ENCODE measurements at places on chromosomes 11 and 22.
A peak's percentile ranks its signal among the peaks of the same experiment; 100 is the strongest.

DNA sequence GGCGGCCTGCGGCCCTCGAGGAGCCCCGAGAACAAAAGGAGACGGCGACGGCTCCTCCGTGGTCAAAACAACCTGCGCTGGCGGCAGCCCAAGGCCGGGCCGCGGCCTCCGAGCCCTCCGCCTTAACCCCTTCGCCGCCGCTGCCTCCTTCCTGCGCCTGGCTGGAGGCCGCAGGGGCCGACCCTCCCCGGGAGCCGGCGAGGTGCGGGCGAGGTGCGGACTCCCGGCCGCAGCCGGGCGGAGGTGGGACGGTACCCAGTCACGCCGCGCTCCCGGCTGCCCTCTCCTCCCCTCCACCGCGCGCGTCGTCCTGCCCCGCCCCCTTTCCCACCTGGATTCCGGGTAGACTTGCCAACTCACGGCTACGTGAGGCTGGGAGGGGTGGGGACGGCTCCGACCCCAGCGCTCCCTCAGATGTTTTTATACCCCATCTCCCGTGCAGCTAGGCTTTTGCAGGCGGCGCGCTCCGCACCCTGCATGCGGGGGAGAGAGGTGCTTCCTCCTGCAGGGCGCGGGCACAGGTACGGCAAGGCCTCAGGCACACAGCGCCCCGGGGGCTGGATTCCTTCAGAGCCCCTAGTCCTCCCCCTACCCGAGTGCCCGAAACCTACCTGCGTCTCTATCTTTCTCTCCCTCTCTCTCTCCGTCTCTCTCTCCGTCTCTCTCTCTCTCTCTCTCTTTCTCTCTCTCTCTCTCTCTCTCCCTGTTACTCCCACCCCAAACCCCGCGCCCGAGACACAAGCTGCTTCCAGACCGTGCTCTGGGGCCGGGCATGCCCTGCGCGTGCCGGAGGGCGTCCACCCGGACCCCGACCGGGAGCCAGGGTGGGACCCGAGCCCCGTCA is 2.0 kb downstream of the PDGFB start:
- H3K27ac ChIP-seq: peak overlapping the region; percentile 81
- DNase-seq: no peak
- H3K27me3 ChIP-seq: no peaks in the 10 kb centered on the region
- peaks cover 28% of the 10 kb centered on the region for H3K4me1 ChIP-seq
- H3K4me3 ChIP-seq: peak overlapping the region; percentile 86
- H3K36me3 ChIP-seq: no peaks in the 10 kb centered on the region

DNA sequence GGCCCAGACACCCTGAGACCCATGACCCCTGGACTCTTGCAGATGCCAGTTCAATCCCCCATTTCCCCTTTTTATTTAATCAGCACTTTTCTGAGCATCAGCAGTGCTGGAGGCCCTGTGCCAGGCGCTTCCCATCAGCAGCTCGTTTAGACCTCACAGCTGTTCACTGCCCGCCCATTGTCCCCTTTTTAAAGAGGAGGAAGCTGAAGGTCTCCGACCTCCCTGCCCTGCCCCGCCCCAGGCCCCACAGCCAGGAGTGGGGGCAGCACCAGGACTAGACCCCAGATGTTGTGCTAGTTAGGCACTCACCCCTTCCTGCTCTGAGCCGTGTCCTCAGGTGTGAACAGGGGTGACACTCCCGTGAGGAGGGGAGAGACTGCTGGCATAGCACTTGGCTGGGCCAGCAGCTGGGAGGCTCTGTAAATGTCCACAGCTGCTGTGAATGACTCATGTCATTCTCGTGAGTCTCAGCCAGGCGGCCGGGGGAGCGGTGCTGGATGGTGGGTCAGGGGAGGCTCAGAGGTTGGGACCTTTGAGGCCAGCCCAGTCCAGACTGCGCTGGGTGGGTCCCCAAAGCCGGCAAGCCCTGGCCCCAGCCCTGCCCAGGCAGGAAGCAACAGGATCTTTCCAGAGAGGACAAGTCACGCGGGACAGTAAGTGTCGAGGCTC is 19.9 kb downstream of the EMID1 start:
- H3K27ac ChIP-seq: no peak overlapping the region
- H3K27me3 ChIP-seq: no peaks in the 10 kb centered on the region
- no peak for DNase-seq
- no peaks in the 10 kb centered on the region for H3K4me1 ChIP-seq
- no peak overlapping the region for H3K4me3 ChIP-seq

DNA sequence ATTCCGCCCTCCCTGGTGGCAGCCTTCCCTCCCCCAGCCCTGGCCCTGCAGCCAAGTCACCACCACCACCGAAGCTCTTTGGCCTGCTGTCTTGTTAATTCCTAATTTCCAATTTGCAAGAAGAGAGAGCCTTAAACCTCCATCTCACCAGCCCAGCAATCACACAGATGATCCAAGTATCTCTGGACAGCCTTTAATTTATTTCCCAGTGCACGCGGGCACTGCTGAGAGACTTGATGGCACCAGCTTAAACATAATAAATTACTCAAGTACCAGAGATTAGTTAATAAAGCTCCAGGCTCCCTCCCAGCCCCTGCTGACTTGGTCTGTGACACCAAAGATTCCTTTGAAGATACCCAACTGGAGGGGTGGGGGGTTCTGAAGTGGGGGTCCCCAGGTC is 494.7 kb downstream of the BUD13 start:
- no peaks in the 10 kb centered on the region for H3K4me1 ChIP-seq
- H3K4me3 ChIP-seq: no peak overlapping the region
- H3K27me3 ChIP-seq: no peaks in the 10 kb centered on the region

DNA sequence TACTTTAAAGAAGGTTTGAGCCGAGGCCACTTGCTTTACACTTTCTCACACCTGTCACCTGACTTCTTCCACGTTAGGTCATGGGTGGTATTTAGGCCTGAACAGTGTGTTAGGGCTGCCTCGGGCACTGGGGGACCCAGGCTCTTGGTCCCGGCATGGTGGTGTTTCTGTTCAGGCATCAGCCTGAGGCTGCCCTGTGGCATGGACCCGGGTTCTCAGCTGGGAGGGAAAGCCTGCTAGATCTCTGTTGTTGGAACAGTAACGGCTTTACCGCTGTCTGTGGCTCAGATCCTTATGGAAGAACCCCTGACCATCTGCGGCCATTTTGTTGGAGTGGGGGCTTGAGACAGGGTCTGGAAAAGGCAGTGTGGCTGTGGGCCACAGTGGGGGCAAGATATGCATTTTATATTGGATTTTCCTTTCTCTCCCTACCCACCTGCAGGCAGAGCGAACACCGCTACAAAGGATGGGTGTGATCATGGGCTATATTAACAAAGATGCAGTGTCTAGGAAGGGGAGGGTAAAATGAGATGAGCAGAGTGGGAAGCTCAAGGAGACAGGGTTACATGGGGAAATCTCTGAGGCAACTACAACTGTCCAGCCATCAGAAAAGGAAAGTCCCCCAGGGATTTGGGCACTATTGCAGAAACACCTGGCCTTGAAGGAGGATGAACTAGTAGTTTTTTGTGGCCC is 1.6 kb upstream of the KCNJ11 start:
- no peaks in the 10 kb centered on the region for H3K36me3 ChIP-seq
- no peak overlapping the region for H3K4me3 ChIP-seq
- no peak overlapping the region for H3K27ac ChIP-seq
- DNase-seq: no peak
- H3K4me1 ChIP-seq: no peaks in the 10 kb centered on the region

DNA sequence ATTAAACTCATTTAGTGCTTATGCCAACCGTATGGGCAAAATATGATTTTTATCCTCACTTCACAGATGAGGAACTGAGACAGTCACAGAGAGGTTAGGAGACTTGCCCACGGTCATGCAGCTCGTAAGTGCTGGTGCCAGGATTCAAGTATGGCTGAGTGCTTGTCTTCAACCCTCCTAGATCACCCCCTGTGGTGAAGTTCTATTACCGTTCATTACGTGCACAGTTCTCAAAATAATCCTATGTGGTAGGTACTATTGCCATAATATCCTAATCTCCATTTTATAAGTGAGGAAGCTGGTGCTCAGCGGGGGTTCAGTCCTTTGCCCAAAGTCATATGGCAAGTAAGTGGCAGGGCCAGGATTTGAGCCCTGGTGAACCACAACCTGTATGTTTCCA is 1.5 kb downstream of the MIEF1 start:
- DNase-seq: no peak
- no peaks in the 10 kb centered on the region for H3K4me1 ChIP-seq
- peak overlapping the region; percentile 64 for H3K4me3 ChIP-seq
- peaks cover 53% of the 10 kb centered on the region for H3K36me3 ChIP-seq

GRCh38 chr11:11968511-11969280 is 39.7 kb downstream of the DKK3 start:
- no peak for DNase-seq
- H3K4me3 ChIP-seq: no peak overlapping the region
- H3K4me1 ChIP-seq: no peaks in the 10 kb centered on the region
- H3K27me3 ChIP-seq: no peaks in the 10 kb centered on the region
- peaks cover 33% of the 10 kb centered on the region for H3K36me3 ChIP-seq

DNA sequence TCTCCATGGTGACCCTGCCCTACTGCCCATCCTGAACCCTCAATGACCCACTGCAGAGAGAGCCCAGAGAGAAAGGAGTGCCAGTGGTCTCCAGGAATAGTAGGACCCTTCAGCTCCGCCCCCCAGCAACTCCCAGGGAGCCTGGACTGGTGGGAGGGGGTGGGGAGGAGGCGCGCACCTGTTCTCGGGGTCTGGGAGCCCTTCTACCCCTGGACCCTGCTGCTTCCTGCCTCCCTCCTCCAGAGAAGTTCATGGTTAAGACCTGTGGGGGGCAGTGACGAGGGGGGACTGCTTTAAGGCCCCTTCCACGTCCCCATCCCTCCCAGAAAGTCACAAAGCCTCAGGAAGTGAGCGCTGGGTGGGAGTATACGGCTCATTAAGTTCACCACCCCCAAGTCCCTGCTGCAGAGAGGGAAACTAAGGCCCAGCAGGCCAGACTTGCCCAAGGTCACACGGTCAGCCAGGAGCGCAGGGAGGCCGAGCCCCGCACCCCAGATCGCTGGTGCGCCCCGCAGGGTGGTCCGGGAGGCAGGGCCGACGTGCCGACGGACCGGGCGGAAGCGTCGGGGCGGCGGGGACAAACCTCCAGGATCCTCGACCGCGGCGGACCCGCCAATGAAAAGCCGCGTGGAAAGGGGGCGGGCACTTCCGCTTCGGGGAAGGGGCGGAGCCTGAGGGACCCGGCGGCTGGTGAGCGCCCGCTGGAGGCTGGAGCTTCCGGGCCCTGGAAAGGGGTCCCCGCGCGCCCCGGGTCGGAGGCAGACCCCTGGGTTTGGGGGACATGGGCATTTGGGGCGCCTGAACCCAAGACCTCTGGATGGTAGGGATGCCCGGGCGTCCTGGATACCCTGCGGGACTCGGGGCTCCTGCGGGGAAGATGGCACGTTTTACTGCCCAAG is at the start of the genes NUDT22 and TRPT1:
TSS of gene NUDT22 (plus strand) at position 667 of the 899 bp plus-strand sequence. CDS start 379 bp downstream, outside the sequence.
TSS of gene TRPT1 (minus strand) at position 579 of the 899 bp plus-strand sequence. CDS start at position 253, 326 bp downstream.
- H3K27me3 ChIP-seq: no peaks in the 10 kb centered on the region
- peaks cover 8% of the 10 kb centered on the region for H3K4me1 ChIP-seq
- H3K36me3 ChIP-seq: no peaks in the 10 kb centered on the region
- peak; percentile 77 for DNase-seq
- H3K27ac ChIP-seq: peak within 1 kb of the TSS; percentile 68

DNA sequence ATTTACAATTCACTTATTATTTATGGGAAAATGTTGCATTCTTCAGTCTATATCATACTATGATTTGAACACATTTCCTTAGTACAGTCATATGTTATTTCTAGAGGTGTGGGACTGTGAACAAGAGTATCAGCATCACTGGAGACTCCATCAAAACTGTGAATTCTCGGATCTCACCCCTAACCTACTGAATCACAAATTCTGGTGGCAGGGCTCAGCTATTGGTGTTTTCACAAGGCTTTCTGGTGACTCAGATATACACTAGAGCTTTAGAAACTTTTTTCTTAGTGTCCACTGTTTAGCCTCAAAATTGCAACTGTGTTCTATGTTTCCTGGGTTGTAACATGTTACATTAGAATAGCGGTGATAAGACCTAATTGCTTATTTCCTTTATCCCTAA is 352.9 kb upstream of the DDI1 start:
- no peaks in the 10 kb centered on the region for H3K36me3 ChIP-seq
- H3K4me1 ChIP-seq: no peaks in the 10 kb centered on the region
- H3K4me3 ChIP-seq: no peak overlapping the region
- no peak for DNase-seq

DNA sequence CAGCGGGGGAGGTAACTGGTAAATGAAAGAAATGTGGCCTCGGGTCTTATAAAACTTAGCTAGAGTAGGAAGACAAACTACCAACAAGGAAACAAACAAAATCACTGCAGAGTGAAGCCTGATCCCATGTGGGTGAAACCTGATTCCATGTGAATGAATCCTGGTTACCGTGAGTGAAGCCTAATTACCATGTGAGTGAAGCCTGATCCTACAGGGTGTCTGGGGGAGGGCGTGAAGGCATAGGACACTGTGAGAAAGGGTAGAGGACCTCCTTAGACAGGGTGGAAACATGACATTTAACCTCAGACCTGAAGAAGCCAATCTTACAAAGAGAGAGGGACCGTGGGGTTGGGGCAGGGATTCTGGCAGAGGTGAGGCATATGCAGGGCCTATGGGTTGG is 106.2 kb upstream of the USP47 start:
- H3K27me3 ChIP-seq: no peaks in the 10 kb centered on the region
- no peak for DNase-seq
- no peaks in the 10 kb centered on the region for H3K36me3 ChIP-seq
- H3K27ac ChIP-seq: no peak overlapping the region
- H3K4me3 ChIP-seq: no peak overlapping the region

DNA sequence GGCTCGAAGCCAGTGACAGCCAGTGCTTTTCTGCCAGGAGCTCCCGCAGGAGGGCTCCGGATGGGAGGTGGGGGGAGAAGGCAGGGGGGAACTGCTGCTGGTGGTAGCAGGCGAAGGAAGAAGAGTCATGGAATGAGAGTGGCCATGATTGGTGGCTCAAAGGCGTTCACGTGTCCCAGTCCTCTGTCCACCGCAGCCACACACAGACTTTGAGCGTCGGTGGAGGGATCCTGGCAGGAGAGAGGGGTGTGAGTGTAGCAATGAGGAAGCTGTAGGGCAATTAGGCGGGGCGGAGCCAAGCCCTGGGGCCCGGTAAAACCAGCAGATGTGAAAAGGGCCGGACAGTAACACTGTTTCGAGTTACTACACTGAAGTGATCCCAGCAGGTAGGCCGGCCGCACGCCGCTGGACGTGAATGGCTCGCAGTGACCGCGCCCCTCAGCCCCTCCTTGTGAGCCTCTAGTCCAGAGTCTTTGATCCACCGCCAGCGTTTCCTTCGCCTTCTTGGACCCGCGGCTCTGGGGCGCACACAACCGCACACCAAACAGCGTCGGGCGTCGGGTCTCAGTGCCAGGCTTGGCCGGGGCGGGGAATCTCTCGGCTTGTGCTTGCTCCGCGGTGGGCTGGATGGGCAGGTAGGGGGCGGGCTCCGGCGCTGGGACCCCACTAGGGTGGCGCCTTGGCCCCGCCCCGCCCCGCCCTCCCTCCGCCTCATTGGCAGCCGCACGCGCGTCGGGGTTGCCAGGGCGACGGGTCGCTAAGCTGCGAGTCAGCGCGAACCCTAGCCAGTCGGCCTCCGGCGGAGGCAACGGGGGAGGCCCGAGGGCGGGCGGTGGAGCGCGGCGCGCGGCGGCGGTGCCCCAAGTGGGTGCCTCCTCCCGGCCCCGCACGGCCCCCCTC is at the start of gene LRRC10B:
TSS of gene LRRC10B (plus strand) at position 788 of the 900 bp plus-strand sequence. CDS start 250 bp downstream, outside the sequence.
- no peaks in the 10 kb centered on the region for H3K36me3 ChIP-seq
- peak within 1 kb of the TSS; percentile 6 for H3K4me3 ChIP-seq
- H3K4me1 ChIP-seq: no peaks in the 10 kb centered on the region

- H3K36me3 ChIP-seq: 0 out of 2 replicates have a peak, but pooled peaks cover 4% of the 10 kb centered on the region
- no peak for DNase-seq
- H3K4me3 ChIP-seq: no peak overlapping the region
- H3K27ac ChIP-seq: no peak overlapping the region
- no peaks in the 10 kb centered on the region for H3K27me3 ChIP-seq
Observed at GRCh38 chr22:46290843-46291785, 5.6 kb upstream of the GTSE1 start.

GRCh38 chr11:65279741-65280440 is 18.1 kb downstream of the POLA2 start:
- H3K27me3 ChIP-seq: no peaks in the 10 kb centered on the region
- H3K36me3 ChIP-seq: peaks cover 90% of the 10 kb centered on the region
- DNase-seq: peak; percentile 79

Measured in RWPE2 (cell line).